Stimulated activated CD4-positive, alpha-beta T cell treated with anti-CD3 and anti-CD28 coated beads, Interleukin-15, amount 100 ng/mL, for 48 hours (primary cell): ENCODE measurements at places on chromosomes 2 and 18.

GRCh38 chr18:62455222-62455621 is 67.6 kb upstream of the ZCCHC2 start:
- DNase-seq: no peak

DNA sequence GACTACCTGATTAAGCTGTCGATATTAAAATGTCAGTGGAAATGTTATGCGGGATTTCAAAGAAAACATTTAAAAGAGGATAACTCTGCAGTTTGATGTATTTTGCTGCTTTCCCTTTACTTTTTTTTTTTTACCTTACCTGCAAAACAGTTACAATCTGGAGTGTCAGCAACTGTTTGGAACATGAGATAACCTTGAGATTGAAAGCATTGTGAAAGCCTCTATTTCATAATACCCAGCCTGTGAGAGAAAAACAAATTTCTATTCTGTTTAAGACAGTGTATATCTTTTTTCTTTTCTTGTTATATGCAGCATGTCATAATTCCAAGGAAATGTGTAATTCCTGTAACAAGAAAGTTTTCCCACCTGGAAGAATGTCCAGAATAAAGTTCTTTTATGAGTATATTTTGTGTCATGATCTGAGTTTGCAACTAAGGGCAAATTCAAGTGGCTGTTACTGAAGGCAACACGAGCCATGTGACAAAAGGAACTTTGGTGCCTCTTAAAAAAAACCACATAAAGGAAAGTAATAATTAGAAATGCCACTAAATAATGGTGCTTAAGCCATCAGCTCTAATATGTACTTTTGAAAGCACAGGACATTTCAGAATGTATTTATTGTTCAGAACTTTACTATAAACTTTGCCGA is 297.0 kb upstream of the DSEL start:
- no peak for DNase-seq

DNA sequence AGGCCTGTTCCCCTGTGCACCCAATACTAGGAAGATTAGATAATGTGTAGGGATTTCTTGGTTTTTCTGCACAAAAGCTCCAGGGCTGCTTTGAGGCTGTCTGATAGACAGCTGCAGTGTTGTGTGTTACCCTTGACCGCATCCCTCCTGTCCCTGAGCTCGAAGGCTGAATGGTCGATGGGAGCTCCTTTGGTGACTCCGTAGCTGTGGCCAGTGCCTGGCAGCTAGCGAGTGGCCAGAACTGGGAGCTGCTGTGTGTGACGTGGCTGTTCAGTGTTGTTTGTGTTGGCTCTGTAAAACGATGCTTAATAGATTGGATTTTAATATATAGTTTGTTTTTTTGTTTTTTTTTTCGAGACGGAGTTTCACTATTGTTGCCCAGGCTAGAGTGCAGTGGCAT is 170.0 kb downstream of the AGAP1 start:
- no peak for DNase-seq

- no peak for DNase-seq
Measured at GRCh38 chr2:27922842-27923241, 32.3 kb downstream of the BABAM2 start.

GRCh38 chr2:66576561-66577320 is 141.8 kb downstream of the MEIS1 start:
- no peak for DNase-seq

GRCh38 chr2:203543898-203544328 is 8.8 kb upstream of the RAPH1 start:
- no peak for DNase-seq

DNA sequence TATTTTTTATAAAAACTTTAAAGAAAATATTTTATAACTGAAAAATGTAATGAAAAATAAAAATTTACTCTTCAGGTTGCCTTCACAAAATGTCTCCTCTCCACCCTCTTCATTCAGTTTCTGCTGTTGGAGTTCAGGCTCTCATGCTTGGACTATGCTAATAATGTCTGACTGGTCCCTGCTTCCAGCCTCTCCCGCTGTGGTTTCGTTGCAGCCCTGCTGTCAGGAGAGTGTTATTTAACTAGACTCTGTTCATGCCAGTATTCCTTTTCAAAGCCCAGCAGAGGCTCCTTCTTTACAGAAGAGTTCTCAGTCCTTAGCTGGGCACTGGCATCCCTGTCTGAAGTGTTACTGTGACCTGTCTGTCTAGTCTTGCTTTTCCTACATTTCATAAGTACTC is 40.4 kb downstream of the CLIP4 start:
- DNase-seq: no peak

GRCh38 chr18:3664563-3665178 is 214.7 kb downstream of the TGIF1 start:
- no peak for DNase-seq

DNA sequence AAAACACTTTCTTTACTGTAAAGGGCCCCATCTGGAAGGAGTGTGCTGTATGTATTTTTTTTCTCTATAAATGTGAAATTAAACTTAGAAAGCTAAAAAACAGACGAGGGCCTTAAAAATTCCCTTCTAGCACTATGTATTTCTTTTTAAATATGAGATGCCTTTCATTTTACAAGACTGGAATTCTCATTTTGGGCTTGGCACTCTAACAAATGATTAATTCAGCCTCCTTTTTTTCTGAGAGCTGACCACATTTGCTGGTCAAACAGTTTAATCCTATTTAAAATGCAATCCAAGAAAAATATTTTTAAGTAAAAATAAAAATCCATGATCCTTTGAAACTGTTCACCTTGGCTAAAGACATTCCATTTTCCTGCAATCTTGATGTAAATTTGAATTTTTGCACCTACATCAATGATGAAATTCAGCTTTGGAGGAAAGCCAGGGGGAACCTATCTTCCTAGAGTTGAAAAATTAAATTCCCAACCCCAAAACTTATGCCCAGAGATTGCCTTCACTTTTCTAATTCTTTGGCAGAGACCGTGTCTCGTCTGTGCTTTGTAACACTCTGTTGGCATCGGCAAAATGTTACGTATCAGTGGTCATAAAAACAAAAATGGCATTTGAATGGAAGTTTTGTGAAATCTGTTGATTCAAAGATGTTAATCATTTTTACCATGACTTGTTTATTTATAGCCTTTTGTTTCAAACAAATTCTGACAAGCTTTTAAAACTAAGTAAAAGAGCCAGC is 284.5 kb downstream of the ZNF521 start:
- DNase-seq: no peak

DNA sequence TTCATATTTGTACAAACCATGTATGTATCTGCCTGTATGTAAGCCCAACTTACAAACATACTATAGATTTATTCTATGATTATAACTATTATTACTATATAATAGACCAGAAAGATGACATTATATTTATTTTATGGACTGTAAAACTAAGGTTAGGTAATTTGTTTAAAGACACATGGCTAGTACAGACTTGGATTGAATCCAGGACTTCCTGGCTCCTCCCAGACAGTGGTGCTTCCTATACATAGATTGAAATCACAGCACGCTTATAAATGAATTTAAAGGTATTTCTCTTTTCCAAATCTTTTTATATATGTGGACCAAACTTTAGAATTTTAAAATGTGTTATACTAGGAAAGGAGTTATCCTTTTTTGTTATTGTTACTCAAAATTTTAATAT is 151.6 kb upstream of the MYO3B start:
- no peak for DNase-seq

DNA sequence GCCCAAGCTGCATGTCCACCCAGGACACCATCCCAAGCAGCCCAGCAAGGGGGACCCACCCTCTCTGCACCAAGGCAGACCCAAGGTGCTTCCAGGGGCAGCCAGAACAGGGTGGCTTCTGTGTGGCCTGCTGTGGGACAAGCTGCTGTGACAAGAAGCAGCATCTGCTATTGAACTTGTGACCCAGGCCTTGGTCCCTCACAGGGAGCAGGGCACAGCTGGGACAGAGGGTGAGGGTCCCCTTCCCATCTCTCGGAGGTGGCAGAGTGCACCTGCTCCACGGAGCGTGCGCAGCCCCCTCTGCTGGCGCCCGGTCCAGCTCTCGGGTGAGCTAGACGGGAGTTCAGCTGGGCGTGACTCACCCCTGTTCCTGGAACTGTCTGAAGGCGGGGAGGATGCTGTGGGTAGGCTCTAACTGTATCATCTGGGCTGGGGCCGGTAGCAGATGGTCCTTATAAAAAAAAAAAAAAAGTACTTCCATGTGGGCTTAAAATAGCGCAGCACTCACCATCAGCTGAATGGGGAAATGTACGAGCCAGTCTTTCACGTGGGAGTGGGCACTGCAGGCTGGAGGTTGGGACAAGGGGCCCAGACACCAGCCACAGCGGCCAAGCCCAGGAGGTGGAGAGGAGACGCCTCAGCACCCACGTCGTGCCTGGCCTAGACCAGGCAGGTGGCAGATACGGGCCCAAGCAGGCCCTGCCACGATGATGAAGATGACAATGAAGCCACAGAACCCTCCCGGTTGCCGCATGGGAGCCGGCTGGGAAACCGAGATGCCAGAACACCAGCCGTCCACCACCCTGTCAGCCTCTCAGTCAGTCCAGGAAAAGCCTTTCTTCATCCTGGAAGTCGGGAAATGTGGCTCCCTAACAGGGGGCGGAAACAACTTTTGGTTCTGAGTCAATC is 136.8 kb upstream of the ID2 start:
- DNase-seq: peak; percentile 89

DNA sequence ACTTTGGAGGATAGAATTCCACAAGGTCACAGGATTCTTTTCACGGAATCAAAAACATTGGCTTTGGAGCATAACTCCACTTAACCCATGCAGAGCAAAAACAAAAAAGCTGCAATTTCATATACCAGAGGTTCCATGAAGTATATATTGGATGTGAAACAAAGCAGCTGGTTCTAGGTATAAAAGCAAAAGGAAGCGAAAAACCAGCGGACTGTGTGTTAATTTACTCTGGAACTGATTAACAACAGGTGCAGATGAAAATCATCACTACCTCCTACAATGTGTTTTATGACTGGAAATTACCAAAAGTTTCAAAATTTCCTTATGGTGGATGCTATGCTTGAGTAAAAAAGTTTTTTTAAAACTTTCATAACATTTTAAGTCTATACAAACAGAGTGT is 54.4 kb upstream of the LINC00305 start:
- no peak for DNase-seq

DNA sequence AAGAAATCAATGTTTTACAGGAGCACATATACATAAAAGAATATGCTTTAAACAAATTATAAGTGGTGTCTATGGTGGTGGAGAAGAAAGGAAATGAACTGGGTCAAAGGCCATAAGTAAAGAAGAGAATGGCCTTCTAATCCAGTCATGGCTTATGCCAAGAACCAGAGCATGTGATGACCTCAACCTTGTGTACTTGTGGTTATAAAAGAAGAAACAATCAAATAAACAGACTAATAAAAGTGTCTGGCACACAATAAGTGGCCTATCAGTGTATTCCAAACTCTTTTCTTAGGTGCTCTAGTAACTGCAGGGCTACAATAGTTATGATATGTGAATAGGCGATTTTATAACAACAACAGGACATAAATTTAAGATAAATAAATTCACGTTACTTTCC is 2.6 kb downstream of the SERPINB11 start:
- DNase-seq: no peak

DNA sequence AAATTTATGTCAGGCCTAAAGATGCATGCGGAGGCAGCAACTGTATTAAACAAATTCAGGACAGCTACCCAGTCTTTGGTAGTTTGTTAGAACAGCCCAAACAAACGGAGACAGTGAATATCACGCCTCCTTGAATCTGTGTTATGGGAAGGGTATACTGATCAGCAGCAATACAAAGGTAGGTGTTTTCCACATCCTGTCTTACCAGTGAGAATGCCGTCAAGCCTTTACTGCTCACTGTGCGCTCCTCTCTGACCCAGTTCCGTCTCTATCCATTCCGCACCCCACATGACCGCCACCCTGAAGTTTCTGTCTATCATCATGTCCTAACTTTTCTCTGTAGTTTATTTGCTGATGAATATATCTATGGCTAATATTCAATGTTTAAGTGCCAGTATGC is 473.3 kb downstream of the LPIN1 start:
- no peak for DNase-seq

DNA sequence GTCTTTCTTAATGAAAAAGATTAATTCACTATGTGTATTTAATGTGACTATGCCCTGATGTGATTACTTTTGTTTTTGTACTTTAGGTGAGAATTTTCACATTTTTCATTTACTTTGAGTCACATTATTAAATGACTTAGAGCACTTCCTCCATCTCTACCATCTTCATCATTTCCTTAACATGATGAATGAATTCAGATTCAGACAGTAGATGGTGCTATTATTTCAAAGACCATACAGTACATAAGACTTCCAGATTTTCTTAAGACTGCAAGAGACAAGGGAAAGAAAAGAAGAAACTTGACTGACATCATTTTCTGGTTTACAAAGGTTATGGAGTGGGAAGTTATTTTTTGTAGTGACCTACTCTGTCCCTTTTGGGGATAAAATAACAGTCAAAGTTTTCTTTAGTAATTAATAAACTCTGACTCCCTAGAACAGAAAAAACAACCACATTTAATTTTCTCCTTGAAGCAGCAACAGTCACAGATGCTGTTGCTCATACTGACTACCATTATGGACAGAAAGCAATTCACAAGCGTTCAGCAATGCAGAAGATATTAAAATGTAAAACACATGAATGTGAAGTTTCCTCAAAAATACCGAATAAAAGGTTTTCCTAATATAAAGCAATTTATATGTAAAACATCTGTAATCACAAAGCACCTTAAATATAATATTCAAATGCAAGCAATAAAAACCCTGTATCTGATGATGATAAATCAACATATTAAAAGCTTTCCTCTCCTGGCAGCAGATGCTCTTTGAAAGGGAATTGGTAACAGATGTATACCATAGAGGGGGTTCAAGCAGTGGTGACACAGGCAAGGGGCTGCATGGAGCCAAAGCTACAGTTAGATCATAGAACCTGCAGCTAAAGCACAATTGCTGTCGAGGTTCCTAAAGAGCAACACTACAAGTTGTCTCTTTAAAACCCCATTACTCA is 1010.9 kb upstream of the NXPH2 start:
- DNase-seq: no peak

DNA sequence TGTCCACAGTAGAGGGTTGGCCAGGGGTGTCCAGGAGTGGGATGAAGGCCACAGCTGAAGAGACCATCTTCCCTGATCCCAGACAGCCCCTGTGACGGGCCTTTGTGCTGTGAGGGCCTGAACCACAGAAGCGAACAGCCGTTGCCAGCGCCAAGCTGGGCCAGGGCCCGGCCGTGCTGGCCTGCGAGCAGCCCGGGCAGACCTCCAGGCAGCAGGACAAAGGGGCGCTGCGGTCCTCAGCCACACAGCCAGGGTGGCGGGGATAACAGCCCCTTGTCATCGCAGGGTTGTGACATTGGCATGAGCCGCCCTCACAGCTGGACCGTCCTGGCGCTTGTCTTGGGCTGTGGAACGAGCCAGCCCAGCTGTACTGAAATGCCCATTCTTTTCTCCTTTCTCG is 161.1 kb downstream of the FAM210A start:
- DNase-seq: no peak
